Esophagus muscularis mucosa (tissue), 4 donors: ENCODE measurements at places on chromosomes 13 and 19. TPM values are rescaled to one million over a fixed set of nuclear protein-coding genes. Genes with fewer than 3 reads are reported as not detected.

Gene MAST1
- total RNA-seq, result 0.50 TPM

Gene ZNF837
- total RNA-seq, result 3.7 TPM

Gene CGB3
- total RNA-seq, result not detected

Gene ZNF793
- 3.0 TPM for total RNA-seq

Gene ACER1
- not detected for total RNA-seq

Gene ZNF571
- 4.1 TPM for total RNA-seq

Gene ZGLP1
- 1.2 TPM for total RNA-seq

Gene ZNF358
- total RNA-seq, result 95.4 TPM

Gene C19orf67
- total RNA-seq, result not detected

Gene ZFP82
- total RNA-seq, result 6.0 TPM

Gene ISYNA1
- 15.8 TPM for total RNA-seq

Gene CILP2
- 0.52 TPM for total RNA-seq

Gene TMPRSS9
- 0.17 TPM for total RNA-seq

Gene KL
- 5.3 TPM for total RNA-seq

Gene LCP1
- 54.7 TPM for total RNA-seq
